ENCODE measurements at places on chromosomes 1 and 21.
A peak's percentile ranks its signal among the peaks of the same experiment; 100 is the strongest.

- no peak for DNase-seq
These were observed 21.0 kb upstream of the SPATA6 start for GRCh38 chr1:48493041-48493440.

DNA sequence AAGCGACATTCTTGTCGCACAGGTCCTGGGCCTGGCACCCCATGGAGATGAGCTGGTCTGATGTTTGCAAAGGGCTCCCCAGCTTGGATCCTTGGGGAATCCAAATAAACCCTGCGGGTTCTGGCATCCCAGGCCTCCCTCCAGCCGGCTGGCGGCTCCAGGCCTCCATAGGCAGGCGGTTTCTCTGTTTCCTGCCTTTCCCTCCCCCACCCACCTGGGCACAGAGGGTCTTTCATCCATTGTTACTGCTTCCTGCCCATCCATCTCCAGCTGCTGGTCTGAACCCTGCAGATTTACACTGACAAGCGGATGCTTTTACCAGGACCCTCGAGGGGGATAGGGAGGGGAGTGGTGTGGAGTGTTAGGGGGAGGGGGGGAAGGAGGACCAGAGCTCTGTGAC is 39.1 kb upstream of the ID3 start:
- no peak for DNase-seq

GRCh38 chr21:22575165-22575584 is 1577.0 kb downstream of the NCAM2 start:
- DNase-seq, result peak; percentile 15

DNA sequence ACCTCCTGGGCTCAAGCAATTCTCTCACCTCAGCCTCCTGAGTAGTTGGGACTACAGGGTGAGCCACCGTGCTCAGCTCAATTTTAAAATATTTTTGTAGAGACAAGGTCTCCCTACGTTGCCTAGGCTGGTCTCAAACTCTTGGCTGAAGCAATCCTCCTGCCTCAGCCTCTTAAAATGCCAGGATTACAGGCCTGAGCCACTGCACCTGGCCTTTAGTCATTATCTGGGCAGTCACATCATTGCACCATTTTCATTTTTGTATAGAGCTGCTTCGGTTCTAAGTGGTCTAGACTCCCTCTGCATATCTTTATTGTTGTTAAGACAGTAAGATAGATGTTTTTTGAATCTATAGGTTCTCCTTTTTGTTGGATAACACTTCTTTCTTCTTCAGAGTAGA is 39.9 kb downstream of the ATF3 start:
- DNase-seq, result no peak

DNA sequence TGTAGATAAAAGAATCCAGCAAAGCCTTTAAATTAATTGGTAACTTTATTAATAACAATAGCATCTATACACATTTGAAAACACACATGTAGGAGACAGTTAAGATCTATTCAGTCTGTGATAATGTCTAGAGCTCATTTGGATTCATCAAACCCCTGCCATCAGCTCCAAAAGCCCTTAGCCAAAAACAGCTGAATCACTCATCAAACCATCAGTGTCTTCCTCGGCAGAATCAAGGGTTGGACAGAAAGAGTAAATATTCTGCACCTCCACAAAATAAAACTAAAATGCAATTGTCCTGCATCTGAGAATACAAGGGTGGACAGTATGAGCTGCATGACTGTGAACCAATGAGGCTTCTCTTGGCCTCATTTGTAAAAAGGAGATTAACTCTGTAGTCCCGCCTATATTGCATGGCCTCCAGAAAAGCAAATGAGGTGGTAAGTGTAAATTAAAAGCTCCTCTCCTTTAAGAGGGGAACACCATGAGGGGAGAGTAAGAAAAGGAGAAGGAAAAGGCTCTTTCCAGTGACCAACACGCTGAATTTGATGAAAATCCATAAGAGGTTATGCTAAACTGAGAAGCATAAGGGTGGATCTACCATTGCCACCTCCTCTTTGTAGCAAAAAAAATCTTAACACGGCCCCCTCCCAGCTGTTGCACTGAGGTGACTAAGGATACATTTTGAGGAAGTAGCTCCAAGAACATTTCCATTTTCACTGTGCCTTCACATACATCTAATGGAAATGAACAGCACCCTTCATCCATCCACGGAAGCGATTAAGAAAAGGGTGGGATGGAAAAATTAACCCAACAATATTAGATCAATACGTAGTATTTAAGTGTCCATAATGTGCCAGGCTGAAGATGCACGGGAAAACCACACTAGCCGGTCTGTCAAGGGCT is 14.7 kb upstream of the BOLA1 start:
- DNase-seq, result no peak

GRCh38 chr1:93842750-93843500 is 36.1 kb downstream of the DNTTIP2 start:
- no peak for DNase-seq

- DNase-seq, result no peak
These were observed 54.2 kb upstream of the DNAJC6 start for GRCh38 chr1:65255035-65255655.

DNA sequence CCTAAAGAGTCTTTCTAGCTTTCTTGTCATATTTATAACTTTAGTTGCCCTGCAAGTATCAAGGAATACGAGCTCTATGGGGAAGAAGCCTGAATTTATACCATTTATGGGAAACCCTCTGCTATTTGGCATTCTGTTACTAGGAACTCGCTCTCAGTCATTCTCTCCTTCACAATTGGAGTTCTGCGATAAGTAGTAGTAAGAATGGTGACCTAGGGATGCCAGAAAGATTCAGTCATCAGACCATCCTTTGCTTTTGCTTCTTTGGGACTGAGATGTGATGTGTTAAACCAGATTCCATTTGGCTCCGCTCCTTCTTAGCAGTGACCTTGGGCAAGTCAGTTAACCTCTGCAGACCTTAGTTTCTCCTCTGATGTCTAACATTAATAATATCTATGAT is 256.5 kb downstream of the FGGY start:
- no peak for DNase-seq

GRCh38 chr1:155309423-155310021 is 856 bp downstream of the FDPS start:
- DNase-seq, result peak; percentile 17

- DNase-seq, result peak; percentile 22
These were observed 74.7 kb downstream of the NTPCR start for GRCh38 chr1:233025157-233025556.

DNA sequence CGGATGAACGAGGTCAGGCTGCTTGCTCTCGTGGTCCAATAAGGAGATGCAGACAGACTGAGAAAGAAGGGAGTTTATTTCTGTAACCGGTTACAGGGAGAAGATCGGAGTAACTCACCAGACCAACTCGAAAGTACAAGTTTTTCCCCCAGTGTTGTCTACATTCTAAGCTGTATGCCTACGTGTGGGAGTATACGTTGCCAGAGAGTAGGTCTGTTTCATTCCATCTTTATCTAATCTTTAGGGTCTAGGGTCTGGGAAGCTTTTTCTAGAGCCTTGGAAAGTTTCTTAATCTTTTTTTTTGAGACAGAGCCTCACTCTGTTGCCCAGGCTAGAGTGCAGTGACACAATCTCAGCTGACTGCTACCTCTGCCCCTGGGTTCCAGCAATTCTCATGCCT is 4.7 kb upstream of the PADI1 start:
- no peak for DNase-seq

GRCh38 chr1:167663002-167663772 is 33.2 kb downstream of the RCSD1 start:
- no peak for DNase-seq

DNA sequence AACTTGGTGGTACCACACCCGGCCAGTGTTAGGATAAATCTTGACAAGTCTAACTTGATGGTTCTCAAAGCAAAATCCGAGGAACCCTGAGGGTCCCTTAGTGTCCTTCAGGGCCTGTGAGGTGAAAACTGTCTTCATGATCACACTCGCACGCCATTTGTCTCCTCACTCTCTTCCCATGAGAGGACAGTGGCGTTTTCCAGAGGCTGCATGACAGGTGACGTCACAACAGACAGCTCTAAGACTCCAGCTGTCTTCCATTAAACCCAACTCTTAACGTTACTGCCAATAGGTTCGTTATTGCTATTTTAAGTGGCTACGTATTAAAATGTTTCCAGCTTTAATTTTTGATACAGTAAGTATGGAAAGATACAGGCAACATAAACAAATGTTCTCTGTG is 13.8 kb downstream of the CFAP74 start:
- DNase-seq, result no peak

DNA sequence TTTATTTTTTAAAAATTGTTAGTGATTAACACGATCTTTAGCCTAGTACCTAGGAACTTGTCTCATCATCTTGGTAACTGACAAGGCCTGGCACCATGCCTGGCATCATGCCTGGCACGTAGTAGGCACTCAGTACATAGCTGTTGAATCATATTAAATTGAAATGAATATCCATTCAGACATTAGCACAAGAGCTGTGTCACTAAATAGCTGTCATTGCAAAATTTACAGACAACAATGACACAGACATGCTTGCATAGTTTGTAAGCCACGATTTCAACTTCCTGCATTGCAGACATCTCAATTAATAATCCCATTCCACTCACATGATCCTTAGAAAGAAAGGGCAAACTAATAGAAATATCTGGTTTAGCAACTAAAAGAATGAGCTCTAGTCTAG is 15.4 kb upstream of the PHACTR4 start:
- no peak for DNase-seq

DNA sequence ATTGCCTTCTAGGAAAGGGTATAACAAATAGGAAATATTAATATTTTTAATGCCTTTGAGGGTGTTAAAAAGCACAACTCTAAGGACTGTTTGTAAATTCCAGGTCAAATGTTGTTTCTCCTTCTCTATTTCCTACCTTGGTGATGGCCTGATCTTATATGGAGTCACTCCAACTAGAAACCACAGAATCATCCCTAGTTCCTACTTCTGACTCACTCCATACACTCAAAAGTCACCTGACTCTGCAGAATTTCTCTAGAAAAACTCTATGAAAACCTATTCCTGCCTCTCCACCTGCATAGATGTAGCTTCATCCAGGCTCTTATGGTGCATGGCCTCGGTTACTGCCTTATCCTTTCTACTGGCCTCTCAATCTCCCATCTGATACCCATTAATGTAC is 14.5 kb downstream of the RGS4 start:
- no peak for DNase-seq

- no peak for DNase-seq
These were observed 75.5 kb downstream of the ADAMTS1 start for GRCh38 chr21:26769613-26770188.

GRCh38 chr1:183674886-183675285 is 21.8 kb upstream of the APOBEC4 start:
- no peak for DNase-seq

- DNase-seq, result no peak
These were observed 198.7 kb upstream of the PTBP2 start for GRCh38 chr1:96522927-96523326.

DNA sequence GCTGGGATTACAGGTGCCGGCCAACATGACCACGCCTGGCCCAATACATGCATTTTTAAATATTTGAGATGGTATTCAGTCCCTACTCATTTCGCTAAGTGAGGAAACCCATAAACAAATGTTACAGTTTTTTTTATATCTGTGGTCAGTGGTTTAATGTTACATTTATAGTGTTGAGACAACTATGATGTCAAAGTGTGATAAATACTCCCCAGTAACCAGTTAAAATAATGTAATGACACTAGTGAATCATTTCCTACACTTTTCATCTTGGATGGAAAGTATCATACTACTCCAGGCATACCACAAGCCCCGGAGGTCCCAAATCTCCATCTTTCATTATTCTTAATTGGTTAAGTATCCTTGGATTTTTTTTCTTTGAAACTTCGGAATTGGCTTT is 87.5 kb upstream of the KIF26B start:
- DNase-seq, result no peak
